ENCODE measurements at places on chromosomes 3 and 15.

DNA sequence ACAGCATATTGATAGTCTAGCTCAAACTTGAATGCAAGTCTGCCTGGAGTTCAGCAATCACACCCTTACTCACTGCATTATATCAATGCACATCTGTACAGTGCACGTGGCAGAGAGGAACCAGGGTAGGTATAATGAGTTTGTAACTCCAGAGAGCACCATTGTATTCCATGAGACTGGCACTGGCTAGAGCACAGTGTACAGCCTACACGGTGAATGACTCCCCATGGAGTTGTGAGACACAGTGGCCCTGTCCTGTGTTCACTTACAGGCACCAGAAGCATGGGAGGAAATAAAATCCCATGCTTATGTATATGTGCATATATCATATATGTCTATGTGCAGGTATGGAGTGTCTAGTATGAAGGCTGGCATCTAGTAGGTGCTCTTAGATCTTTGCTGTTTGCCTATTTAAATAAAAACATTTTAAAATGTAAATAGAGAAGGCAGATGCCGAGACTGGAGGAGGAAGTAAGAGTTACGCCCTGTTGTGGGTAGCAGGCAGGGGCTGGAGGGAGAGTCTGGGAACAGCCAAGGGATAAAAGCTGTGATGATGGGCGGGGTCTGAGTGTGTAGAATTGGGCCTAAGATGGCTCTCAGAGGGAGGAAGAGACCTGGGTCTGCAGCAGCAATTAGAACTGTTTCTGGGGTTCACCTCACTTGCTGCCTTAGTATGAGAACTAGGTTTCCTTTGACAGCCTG, 360.7 kb upstream of the ICE2 start:
- H3K27ac ChIP-seq = peak overlapping the region; percentile 88
- H3K27me3 ChIP-seq = no peaks in the 10 kb centered on the region
- no peak for DNase-seq
- peaks cover 12% of the 10 kb centered on the region for H3K36me3 ChIP-seq
- peak overlapping the region; percentile 67 for H3K4me3 ChIP-seq

GRCh38 chr3:81218023-81218422, 543.4 kb downstream of the GBE1 start:
- no peaks in the 10 kb centered on the region for H3K27me3 ChIP-seq
- H3K36me3 ChIP-seq = no peaks in the 10 kb centered on the region
- no peaks in the 10 kb centered on the region for H3K4me1 ChIP-seq
- no peak overlapping the region for H3K27ac ChIP-seq
- no peak overlapping the region for H3K4me3 ChIP-seq
- DNase-seq = no peak

GRCh38 chr15:67136802-67137201, 71.4 kb downstream of the SMAD3 start:
- H3K4me1 ChIP-seq = peaks cover 81% of the 10 kb centered on the region
- peak overlapping the region; percentile 42 for H3K4me3 ChIP-seq
- H3K27ac ChIP-seq = peak overlapping the region; percentile 100
- no peaks in the 10 kb centered on the region for H3K27me3 ChIP-seq
- peaks cover 10% of the 10 kb centered on the region for H3K36me3 ChIP-seq

DNA sequence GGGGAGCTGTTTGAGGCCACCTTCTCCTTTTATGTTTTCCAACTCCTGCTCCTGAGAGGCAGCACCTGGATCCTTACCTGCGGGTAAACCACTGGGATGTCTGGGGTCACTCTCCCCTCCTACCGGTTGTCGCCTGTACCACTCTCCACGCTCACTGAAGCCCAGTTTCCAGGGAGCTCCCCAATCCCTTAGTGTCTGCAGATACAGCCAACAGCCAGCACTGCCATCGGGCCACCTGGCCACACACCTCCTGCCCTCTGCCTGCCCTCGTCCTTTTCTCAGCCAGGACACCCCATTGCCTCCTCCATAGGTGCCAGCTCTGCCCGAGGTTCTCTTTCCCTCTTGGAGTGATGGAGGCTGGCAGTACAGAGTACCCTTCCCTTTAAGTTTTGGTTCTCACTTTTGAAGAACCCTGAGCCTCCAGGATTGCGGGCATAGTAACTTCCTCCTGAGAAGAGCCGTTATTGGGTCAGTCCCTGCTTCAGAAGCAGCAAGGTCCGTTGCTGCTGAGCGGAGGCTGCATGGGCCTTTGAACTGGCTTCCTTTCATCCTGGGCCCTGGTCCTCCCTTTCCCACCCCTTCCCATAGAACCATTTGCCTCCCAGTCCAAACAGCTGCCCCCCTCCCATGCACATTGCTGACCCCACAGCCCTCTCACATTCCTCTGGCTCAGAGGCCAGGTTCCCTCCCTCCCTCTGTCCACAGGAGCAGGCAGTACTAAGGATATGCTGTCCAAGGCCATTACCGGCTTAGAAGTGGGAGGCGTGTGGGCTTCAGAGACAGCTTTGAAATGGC, 30.9 kb downstream of the ARNT2 start:
- H3K4me1 ChIP-seq = no peaks in the 10 kb centered on the region
- peaks cover 63% of the 10 kb centered on the region for H3K27me3 ChIP-seq
- H3K27ac ChIP-seq = no peak overlapping the region
- H3K4me3 ChIP-seq = no peak overlapping the region
- H3K36me3 ChIP-seq = no peaks in the 10 kb centered on the region
- no peak for DNase-seq

GRCh38 chr15:59678620-59679019, 10.5 kb downstream of the BNIP2 start:
- no peak for DNase-seq

DNA sequence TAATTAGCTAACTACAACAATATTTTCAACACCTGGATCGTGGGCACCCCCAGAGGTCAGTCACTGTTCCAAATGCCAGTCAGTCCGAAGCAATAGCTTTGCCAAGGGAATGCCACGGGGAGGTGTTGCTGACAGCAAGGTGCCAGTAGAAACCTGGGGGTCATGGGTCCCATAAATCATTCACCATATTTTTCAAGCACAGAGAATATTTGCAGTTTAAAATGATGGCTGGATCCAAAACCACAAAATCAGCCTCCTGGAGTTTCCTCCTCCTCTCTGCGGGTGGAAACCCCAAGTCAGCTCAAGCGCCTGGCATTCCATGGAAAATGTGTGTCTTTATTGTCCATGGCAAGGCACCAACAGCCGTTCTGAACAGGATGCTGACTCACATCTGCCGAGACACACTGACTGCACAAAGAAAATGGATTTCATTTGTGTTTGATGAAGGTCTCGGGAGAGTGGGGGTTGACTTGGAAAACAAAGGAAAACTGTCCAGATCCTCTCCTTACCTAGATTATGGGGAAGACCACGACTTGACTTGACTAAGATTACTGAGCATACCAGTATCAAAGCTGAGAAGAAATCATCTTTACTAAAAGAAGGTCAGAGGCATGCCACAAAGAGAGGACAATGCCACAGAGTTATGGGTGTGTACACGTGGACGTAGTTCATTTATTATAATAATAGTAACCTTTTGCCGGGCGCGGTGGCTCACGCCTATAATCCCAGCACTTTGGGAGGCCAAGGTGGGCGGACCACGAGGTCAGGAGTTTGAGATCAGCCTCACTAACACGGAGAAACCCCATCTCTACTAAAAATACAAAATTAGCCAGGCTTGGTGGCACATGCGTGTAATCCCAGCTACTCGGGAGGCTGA, 26.4 kb downstream of the ANXA2 start:
- H3K27ac ChIP-seq = peak overlapping the region; percentile 59
- H3K27me3 ChIP-seq = no peaks in the 10 kb centered on the region
- H3K36me3 ChIP-seq = peaks cover 56% of the 10 kb centered on the region
- no peak overlapping the region for H3K4me3 ChIP-seq
- DNase-seq = no peak

- peak overlapping the region; percentile 9 for H3K4me3 ChIP-seq
- H3K27ac ChIP-seq = peak overlapping the region; percentile 20
- H3K4me1 ChIP-seq = peaks cover 43% of the 10 kb centered on the region
- H3K27me3 ChIP-seq = no peaks in the 10 kb centered on the region
- peaks cover 8% of the 10 kb centered on the region for H3K36me3 ChIP-seq
- no peak for DNase-seq
These were observed 43.8 kb downstream of the PLCL2 start for GRCh38 chr3:16928386-16929132.

DNA sequence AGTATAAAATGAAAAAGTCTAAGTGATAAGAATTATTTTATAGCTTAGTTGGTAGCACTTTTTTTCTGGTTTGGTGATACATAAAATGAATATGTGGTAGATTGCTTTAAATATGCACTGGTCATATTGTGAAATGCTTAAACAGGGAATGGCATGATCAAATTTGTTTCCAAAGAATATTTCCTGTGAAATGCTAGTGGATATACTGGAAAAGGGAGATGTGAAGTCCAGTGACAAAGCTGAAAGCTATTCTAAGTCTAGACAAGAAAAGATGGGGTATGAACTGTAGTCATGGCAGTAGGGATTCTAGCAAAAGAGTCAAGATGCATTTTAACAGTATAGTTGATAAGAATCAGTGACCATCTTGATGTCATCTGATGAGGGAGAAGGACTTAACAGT, 98.9 kb upstream of the MME start:
- H3K36me3 ChIP-seq = no peaks in the 10 kb centered on the region
- no peaks in the 10 kb centered on the region for H3K4me1 ChIP-seq
- no peak overlapping the region for H3K4me3 ChIP-seq

- H3K27ac ChIP-seq = no peak overlapping the region
- H3K4me1 ChIP-seq = peaks cover 5% of the 10 kb centered on the region
- H3K36me3 ChIP-seq = no peaks in the 10 kb centered on the region
- no peak overlapping the region for H3K4me3 ChIP-seq
- H3K27me3 ChIP-seq = peaks cover 4% of the 10 kb centered on the region
These were observed 2.3 kb downstream of the SUCNR1 start for GRCh38 chr3:151875759-151876158.

DNA sequence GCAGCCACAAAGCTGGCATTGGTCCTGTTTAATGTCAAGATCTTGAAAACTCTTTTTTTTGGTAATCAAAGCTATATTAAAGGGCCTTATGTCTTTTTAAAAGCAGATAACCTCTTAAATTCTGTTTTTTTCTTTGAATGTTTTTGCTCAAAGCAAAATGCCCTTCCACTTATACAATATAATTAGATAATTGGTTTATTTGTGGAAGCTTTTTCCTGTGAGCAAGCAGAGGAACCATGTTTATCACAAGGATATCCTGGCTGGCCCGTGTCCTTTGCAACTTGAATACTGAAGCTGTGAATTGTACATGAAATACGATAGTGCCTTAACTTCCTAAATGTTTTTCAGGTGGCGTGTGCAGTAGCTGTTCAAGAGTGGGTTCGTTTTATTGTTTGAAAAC, 2.6 kb downstream of the ST3GAL6 start:
- no peak for DNase-seq
- no peaks in the 10 kb centered on the region for H3K4me1 ChIP-seq
- H3K4me3 ChIP-seq = no peak overlapping the region
- peaks cover 33% of the 10 kb centered on the region for H3K27me3 ChIP-seq
- H3K36me3 ChIP-seq = no peaks in the 10 kb centered on the region

- no peak overlapping the region for H3K4me3 ChIP-seq
- H3K27ac ChIP-seq = no peak overlapping the region
- H3K36me3 ChIP-seq = peaks cover 3% of the 10 kb centered on the region
- peaks cover 22% of the 10 kb centered on the region for H3K4me1 ChIP-seq
These were observed 37.3 kb downstream of the BTD start for GRCh38 chr3:15638891-15639262.

- no peaks in the 10 kb centered on the region for H3K27me3 ChIP-seq
- H3K4me3 ChIP-seq = no peak overlapping the region
- no peak for DNase-seq
- no peaks in the 10 kb centered on the region for H3K4me1 ChIP-seq
- no peak overlapping the region for H3K27ac ChIP-seq
These were observed 226.9 kb downstream of the MFSD1 start for GRCh38 chr3:159028706-159029105.

DNA sequence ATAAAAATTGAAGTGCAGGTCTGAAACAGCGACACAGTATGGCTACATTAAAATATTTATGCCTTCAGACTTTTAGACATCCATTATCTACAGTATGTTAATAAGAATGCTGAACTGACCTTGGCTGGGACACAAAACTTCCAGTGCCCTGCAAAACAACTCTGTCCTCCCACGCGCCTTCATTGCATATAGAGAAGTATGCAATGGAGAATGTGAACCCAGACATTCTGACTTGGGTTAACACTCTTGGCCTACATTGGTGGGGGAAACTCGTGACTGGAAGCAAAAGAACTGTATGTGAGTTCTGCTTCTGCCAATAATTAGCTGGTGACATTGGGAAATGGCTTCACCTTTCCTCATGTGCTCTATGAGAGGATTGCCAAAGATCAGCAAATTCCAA, 110.5 kb upstream of the SLC24A5 start:
- DNase-seq = no peak
- H3K27ac ChIP-seq = no peak overlapping the region
- peaks cover 3% of the 10 kb centered on the region for H3K27me3 ChIP-seq
- H3K36me3 ChIP-seq = no peaks in the 10 kb centered on the region

DNA sequence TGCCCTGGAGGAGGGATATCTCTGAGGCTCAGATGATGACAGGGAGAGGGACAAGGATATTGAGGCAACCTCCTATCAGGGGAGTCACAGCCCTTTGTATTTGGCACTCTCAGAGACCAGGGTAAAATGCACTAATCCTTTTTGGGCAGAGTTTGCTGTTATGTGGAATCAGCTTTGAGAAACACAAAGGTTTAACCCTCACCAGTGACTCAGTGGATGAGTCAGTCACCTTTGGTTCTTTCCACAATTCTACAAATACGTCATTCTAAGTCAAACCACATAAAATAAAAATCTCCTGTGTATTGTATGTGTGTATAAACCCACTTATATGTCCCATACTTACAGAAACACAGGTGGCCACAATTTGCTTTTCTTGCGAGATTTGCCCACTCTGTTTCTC, 5.1 kb downstream of the LSAMP start:
- no peak overlapping the region for H3K27ac ChIP-seq
- DNase-seq = no peak
- H3K36me3 ChIP-seq = peaks cover 3% of the 10 kb centered on the region
- no peaks in the 10 kb centered on the region for H3K4me1 ChIP-seq
- no peaks in the 10 kb centered on the region for H3K27me3 ChIP-seq

GRCh38 chr3:13249664-13250390, 170.3 kb downstream of the NUP210 start:
- no peaks in the 10 kb centered on the region for H3K4me1 ChIP-seq
- H3K27me3 ChIP-seq = peaks cover 51% of the 10 kb centered on the region
- DNase-seq = no peak
- H3K36me3 ChIP-seq = no peaks in the 10 kb centered on the region
- no peak overlapping the region for H3K27ac ChIP-seq

DNA sequence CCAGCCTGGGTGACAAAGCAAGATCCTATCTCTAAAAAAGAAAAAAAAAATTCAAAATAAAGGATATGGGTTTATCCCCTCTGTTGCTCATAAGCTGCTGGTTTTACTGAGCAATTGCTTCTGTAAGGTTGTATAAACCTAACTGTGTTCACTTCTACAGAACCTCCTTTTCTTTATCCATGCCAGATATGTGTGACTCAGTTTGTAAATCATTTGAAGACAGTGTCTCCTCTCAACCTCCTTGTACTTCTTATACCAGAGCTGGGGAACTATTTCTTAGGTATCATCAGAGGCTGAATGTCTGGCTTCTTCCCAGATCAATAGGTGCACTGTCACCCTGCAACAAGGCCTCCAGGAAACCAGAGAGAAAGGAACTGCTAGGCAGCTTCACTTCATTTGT, 273.8 kb downstream of the CD47 start:
- H3K4me1 ChIP-seq = no peaks in the 10 kb centered on the region
- H3K27ac ChIP-seq = no peak overlapping the region
- H3K36me3 ChIP-seq = no peaks in the 10 kb centered on the region
- peaks cover 24% of the 10 kb centered on the region for H3K27me3 ChIP-seq

Measured in effector memory CD8-positive, alpha-beta T cell (primary cell).